Fibroblast of pulmonary artery (primary cell): ENCODE measurements at places on chromosomes 4 and X.

DNA sequence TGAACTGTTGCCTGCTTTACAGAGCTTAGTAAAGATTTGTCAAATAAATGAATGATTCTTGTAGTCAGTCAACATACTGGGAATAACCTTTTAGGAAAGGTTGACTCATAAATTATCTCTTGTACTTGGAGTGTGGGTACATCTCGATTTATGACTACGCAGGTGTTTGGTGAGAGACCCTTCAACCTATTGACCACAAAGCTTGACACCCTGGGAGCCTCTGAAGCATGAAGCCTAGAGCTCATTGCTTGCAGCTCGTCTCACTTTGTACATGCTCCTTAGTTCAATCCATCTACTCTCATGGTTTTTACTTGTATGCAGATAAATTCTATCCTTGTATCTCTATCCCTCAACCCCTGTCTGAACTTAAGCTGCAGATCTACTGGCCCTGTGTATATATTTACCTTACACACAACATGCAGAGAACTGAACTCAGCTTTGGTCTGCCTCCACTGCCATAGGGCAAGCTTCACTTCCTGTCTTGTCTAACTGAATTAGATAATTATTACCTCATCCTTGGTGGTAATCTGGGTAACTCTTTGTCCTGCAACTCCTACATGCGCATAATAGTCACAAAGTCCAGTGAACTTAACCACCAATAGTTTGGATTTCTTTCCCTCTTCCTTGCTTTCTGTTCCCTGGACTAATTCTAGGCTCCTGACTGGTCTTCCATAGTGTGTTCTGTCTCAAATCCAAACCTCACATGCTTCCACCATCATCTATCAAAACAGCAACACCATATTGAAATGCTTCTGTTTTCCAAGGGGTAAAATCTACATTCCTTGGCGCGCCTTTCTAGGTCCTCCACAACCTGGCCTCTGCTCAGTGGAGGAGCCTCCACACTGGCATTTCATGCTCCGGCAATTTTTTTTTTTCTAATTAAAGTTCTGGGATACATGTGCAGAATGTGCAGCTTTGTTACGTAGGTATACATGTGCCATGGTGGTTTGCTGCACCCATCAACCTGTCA is 32.2 kb upstream of the FAT1 start:
- no peak for DNase-seq

DNA sequence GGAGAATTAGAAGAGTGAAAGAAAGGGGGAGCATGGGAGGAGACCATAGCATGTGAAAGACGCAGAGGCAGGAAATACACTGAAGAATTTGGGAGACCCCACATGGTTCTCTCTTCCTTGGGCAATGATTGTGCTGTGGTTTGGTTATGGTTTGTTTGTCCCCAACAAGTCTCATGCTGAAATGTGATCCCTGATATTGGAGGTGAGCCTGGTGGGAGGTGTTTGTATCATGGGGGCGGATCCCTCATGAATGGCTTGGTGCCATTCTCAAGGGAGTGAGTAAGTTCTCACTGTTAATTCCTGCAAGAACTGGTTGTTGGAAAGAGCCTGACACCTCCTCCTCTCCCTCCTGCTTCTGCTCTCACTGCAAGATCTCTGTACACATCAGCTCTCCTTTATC is 78.6 kb upstream of the RAI2 start:
- DNase-seq: no peak

DNA sequence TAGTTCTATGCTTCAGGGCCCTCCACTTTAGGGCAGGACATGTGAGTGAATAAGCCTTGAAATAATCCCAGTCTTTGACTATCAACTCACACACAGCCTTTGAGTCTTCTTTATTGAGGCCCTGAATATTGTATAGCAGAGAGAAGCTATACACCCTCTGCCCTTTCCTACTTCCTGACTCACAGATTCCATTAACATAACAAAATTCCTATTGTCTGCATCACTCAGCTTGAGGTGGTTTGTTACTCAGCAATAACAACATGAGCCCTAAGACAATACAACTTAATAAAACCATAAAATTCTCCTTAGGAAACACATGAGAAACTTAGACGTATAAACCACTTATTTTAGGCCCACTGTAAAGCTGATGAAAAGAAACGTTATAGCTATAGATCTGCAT is 680.3 kb upstream of the DIAPH2 start:
- DNase-seq: peak; percentile 71

GRCh38 chrX:19683817-19684216 is 168.5 kb upstream of the MAP3K15 start:
- no peak for DNase-seq

DNA sequence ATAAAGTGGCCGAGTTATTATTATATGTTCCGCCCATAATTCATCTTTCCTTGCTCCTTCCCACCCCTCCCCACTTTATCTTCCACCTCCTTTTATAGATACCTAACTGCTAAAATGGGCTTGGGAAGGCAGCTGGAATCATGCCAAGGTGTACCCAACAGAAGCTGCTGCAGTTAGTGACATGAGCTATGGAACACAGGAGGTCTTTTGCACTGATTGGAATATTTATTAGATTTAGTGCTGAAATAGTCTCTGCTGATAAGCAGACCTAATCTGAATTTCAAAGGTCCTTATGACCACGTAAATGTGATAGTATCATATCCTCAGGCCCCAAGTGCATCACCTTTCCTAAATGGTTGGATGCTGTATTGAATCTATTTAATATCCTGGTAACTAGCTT is 64.9 kb downstream of the HMGB2 start:
- no peak for DNase-seq

- DNase-seq: no peak
Observed at GRCh38 chrX:120746153-120746552, 116.3 kb upstream of the C1GALT1C1 start.

- DNase-seq: no peak
Observed at GRCh38 chr4:86560447-86560846, 33.7 kb upstream of the PTPN13 start.

- peak; percentile 84 for DNase-seq
Observed at GRCh38 chr4:77697860-77698590, 92.4 kb downstream of the CXCL13 start.

- DNase-seq: peak; percentile 25
Observed at GRCh38 chr4:66524781-66525180, 854.5 kb upstream of the EPHA5 start.

DNA sequence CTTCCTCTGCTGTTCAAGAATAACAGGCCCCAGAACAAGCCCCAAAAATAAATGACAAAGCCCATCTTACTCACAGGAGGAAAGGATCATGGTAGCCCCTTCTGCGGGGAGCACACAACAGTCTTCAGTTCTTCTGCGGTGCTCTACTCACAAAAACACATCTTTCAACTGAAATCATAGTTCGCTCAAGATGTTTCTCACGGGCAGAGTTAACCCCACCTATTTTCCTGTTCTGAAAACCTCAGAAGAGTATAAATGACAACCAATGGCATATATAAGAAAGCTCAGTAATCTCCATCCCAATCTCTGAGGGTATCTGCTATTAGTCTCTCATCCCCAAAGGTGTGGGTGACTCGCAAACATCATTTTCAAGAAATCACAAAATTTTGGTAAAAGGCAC is at the start of gene TXK:
Gene TXK, minus strand, starts transcription at position 170 of the 400 bp plus-strand sequence. Its CDS starts 80 bp downstream, at position 90.
- no peak for DNase-seq

DNA sequence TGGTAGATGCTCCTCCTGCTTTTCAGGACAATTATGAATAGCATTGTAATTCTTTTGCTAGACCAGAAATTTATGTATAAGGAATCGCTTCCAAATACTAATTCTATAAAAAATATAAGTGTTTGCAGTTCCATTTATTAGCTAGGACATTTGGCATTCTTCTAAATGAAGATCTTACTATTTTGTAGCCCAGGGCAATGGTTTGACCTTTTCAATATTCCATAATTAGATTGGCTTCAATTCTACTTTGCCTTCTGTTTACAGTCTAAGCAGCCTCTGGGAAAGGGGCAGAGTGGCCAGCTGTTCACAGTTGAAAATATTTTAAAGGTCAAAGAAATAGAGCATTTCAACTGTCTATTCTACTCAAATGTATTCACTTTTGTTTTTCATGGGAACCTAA is 912.1 kb upstream of the GRIA3 start:
- DNase-seq: no peak

DNA sequence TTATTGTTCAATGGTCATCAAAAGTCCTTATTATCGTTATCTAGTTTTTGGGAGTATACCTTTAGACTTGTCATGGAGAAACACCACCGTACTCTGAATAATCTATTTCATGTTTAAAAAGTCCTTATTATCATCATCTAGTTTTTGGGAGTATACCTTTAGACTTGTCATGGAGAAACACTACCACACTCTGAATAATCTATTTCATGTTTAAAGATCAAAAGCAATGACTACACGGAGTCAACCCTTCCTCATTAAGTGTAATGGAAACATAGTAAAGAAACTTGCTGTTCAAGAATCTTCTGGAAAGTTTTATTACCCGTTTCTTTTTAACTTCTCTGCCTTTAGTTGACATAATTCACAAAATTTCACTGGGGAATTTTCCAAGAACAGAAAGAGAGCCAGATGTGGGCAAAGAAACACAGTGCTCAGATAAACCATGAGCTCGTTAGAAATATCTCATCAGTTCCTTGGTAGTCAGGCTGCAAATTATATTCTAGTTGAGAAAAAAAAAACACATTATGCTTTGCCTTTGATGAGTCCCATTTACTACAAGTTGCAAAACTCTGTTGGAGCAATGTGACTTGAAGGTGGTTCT is 158.8 kb downstream of the AFAP1 start:
- no peak for DNase-seq
